Ammon's horn (tissue), 1 donor: ENCODE measurements at places on chromosomes 3 and 15.

- no peak for DNase-seq
These were observed 93.8 kb downstream of the LRIG1 start for GRCh38 chr3:66406831-66407610.

- DNase-seq: no peak
These were observed 5.1 kb downstream of the PPP1R2 start for GRCh38 chr3:195537995-195538394.

GRCh38 chr15:91936927-91937326 lies 83.4 kb downstream of the SLCO3A1 start:
- peak; percentile 52 for DNase-seq

DNA sequence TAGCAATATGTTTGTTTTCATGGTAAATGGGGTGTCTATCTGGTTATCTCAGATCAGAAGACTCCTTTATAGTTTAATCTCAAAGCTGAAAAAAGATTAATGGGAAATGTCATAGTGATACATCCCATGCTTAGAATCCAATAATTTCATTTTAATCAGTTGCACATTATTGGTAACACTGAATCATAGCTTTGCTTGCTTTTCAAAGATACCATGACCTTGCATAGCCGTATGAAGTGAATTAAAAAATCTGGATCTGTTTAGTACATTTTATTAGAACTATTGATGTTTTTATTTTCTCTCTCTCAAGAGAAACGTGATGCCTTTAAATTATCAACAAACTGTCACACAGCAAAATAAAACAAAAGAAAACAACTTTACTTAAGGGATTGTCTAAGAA lies 506.7 kb upstream of the SGO1 start:
- DNase-seq: no peak

DNA sequence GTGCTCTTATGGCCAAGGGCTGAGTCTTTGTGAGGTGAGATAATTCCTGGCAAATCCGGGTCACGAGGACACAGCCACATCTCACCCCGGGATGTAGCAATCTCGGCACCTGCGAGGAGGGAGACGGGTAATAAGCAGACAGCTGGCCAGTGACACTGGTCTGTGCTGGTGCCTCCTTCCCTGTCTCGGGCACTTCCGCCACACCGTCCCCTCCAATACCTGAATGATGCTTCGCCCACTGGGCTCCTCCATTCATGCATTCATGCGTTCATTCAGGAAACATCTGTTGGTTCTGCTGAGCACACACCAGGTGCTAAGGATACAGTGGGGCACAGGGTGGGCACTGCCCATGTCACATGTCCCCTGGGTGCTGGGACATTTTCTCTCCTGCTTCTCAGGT lies 60.1 kb downstream of the ATP10A start:
- no peak for DNase-seq

GRCh38 chr3:49627634-49628033 lies 46.5 kb upstream of the APEH start:
- DNase-seq: no peak

- DNase-seq: no peak
These were observed 15.1 kb downstream of the TBC1D21 start for GRCh38 chr15:73888224-73889041.
